Esophagus squamous epithelium (tissue), 5 donors: ENCODE measurements at places on chromosomes 2 and 18. TPM values are rescaled to one million over a fixed set of nuclear protein-coding genes. Genes with fewer than 3 reads are reported as not detected.
A peak's percentile ranks its signal among the peaks of the same experiment; 100 is the strongest.

Gene LONRF2
- total RNA-seq: 0.53 TPM

Gene GALR1
- total RNA-seq: 0.04 TPM

Gene IDH1
- total RNA-seq: 136 TPM

Gene THSD7B
- 0.97 TPM for total RNA-seq

Gene TUBA4B
- total RNA-seq: not detected

Gene MORN2
- total RNA-seq: 11.3 TPM

DNA sequence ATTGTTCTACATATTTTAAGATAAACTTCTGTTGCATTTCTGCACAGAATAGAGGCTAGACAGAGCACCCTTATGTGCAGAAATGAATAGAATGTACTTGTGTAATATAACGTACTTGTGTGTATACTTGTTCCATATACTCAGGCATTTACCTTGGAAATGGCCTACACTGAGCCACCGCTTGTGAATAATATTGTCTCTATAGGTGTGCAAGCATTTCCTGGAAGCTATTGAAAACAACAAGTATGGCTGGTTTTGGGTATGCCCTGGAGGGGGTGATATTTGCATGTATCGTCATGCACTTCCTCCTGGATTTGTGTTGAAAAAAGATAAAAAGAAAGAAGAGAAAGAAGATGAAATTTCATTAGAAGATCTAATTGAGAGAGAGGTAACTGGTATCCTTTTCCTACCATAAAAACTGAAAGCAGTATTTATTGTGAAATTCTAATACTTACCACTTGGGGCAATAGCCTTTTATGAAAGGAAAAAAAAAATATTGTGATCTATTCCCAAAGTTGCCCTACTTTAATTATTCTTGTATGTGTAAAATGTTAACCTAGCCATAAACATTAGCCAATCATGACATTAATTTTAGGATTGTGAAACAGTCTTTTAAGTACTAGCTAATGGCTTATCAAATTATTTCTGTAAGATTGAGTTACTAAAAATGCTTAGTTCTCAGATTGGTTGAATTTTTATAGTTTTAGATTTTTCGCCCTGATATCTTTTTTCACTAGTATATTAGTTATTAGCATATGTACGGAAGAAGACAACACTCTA, 18.0 kb downstream of the ZC3H15 start:
- H3K4me3 ChIP-seq: no peak overlapping the region
- no peaks in the 10 kb centered on the region for H3K27me3 ChIP-seq
- H3K27ac ChIP-seq: no peak overlapping the region
- no peak for DNase-seq

GRCh38 chr2:160752475-160753330, 259.1 kb upstream of the RBMS1 start:
- H3K27me3 ChIP-seq: no peaks in the 10 kb centered on the region
- H3K27ac ChIP-seq: peak overlapping the region; percentile 52
- H3K36me3 ChIP-seq: no peaks in the 10 kb centered on the region
- no peak for DNase-seq

DNA sequence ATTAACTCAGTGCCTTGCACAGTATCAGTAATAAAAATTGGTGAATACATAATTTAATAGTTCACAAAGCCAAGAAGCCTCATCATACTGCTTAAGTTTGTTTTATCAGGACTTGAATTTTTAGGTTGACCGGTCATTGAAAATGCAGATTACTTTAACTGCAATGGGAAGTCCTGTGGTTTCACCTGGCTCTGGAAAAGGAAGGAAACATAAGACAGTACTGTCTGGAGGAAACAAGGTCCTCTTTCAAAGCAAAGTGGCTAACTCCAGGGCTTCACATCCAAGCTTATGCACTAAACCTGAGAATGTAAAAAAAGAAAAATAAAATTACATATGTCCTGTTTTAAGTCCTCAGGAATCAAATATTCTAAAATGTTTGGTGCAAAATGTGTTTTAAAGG, 119.7 kb downstream of the DLGAP1 start:
- H3K4me3 ChIP-seq: no peak overlapping the region
- H3K36me3 ChIP-seq: no peaks in the 10 kb centered on the region
- no peaks in the 10 kb centered on the region for H3K4me1 ChIP-seq

GRCh38 chr2:75031906-75032803, 73.7 kb downstream of the POLE4 start:
- H3K27ac ChIP-seq: no peak overlapping the region
- no peaks in the 10 kb centered on the region for H3K27me3 ChIP-seq
- no peaks in the 10 kb centered on the region for H3K36me3 ChIP-seq
- H3K4me1 ChIP-seq: no peaks in the 10 kb centered on the region
- DNase-seq: no peak
- no peak overlapping the region for H3K4me3 ChIP-seq

GRCh38 chr2:191611614-191612013, 66.3 kb upstream of the NABP1 start:
- peaks cover 5% of the 10 kb centered on the region for H3K4me1 ChIP-seq
- H3K27ac ChIP-seq: no peak overlapping the region
- H3K27me3 ChIP-seq: no peaks in the 10 kb centered on the region
- DNase-seq: no peak
- H3K4me3 ChIP-seq: no peak overlapping the region

DNA sequence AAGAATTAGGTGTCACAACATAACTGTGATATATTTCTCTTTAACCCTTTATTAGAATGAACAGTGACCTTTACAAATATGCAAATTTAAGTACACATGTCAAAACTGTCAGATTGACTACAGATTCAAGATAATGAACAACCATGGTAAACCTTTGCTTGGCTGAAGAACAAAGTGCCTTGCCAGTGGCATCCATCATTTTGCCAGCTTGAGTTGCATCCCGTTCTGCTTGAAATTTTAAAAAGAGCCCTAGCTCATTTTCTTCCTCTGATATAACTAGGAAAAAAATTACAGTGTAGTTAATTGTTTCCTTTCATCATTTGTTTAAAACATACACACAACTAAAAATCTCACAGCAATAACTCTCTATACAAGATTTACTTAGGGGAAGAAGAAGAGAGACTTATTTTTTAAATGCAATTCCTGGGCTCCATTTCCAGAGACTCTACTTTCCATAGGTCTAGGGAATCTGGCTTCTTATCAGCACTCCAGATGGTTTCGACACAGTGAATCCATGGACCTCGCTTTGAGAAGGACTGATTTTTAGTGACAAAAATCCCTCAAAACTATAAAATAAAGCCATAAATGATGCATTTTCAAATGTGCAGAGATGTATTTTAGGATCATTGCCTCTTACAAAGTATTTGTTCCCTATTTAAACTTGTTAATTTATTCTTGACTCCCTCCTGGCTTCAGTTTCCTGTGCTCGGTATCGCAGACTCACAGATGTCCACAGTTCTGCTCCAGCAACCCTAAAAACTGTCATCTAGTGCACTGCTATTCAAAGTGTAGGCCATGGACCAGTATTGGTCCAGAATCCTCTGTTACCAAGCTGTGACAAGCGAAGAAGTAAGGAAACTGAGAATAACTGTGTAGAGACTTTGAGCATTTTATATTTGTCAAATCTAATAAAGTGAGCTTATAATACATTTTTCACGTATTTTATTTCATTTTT, 50.1 kb downstream of the ICA1L start:
- no peaks in the 10 kb centered on the region for H3K36me3 ChIP-seq
- no peak for DNase-seq
- no peaks in the 10 kb centered on the region for H3K27me3 ChIP-seq
- no peak overlapping the region for H3K4me3 ChIP-seq
- no peaks in the 10 kb centered on the region for H3K4me1 ChIP-seq

- no peak for DNase-seq
- no peaks in the 10 kb centered on the region for H3K36me3 ChIP-seq
- no peaks in the 10 kb centered on the region for H3K27me3 ChIP-seq
- no peak overlapping the region for H3K4me3 ChIP-seq
- no peak overlapping the region for H3K27ac ChIP-seq
Observed at GRCh38 chr2:74585406-74586185, 31.1 kb downstream of the DOK1 start.
